Bladder microvascular endothelial cell (primary cell): ENCODE measurements at places on chromosomes 7 and 10. TPM values are rescaled to one million over a fixed set of nuclear protein-coding genes. Genes with fewer than 3 reads are reported as not detected.

TUBAL3 gene
- total RNA-seq = under 0.01 and 0.25 TPM in 2 replicates

PNLIPRP3 gene
- not detected in 2 replicates for total RNA-seq

PANK1 gene
- total RNA-seq = 2.1 and 5.1 TPM in 2 replicates

WEE2 gene
- not detected in 2 replicates for total RNA-seq

CYP2C19 gene
- total RNA-seq = 0.06 TPM in 1 of 2 replicates, not detected in the other

PON1 gene
- total RNA-seq = under 0.01 TPM in 1 of 2 replicates, not detected in the other

LRRC18 gene
- total RNA-seq = not detected in 2 replicates

RAMP3 gene
- total RNA-seq = 0.81 and 25.9 TPM in 2 replicates

PHKG1 gene
- 0.65 and 1.3 TPM in 2 replicates for total RNA-seq

AKR1C3 gene
- 35.9 and 102 TPM in 2 replicates for total RNA-seq

MMD2 gene
- not detected in 2 replicates for total RNA-seq

BAMBI gene
- 0.32 and 1.6 TPM in 2 replicates for total RNA-seq

FGFR2 gene
- total RNA-seq = not detected in 2 replicates

AKR1B1 gene
- 59.9 and 66.2 TPM in 2 replicates for total RNA-seq

IL15RA gene
- 6.8 and 10.8 TPM in 2 replicates for total RNA-seq

CDHR3 gene
- 0.81 and 1.2 TPM in 2 replicates for total RNA-seq

PDCD11 gene
- total RNA-seq = 22.2 and 52.0 TPM in 2 replicates

VPS37D gene
- total RNA-seq = 1.6 and 2.4 TPM in 2 replicates

APBB1IP gene
- 0.06 TPM in 1 of 2 replicates, not detected in the other for total RNA-seq
